ENCODE measurements at places on chromosomes 5 and 9.

GRCh38 chr5:80978772-80979317 lies 18.7 kb downstream of the RASGRF2 start:
- no peak for DNase-seq

- DNase-seq: no peak
These were observed 112.0 kb upstream of the IL12B start for GRCh38 chr5:159442206-159442850.

DNA sequence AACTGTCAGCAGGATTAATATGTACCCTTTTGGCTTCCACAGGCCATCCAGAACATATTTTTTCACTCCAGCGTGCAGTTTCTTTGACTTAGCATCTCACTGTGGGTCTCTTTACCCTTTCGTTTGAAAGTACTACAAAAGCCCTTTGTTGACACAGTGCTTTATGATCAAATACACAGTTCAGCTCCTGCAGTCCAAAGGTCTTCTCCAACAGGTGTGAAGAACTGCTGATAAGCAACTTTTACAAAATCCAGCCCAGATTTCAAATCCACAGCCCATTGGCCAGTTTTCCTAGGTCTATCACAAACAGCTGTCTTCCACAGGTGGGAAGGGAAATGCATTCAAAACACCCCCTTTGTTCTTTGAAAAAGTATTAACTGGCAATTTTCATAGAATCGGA lies 54.8 kb downstream of the MYO10 start:
- no peak for DNase-seq

GRCh38 chr5:72697622-72698021 lies 118.8 kb upstream of the TNPO1 start:
- DNase-seq: no peak

DNA sequence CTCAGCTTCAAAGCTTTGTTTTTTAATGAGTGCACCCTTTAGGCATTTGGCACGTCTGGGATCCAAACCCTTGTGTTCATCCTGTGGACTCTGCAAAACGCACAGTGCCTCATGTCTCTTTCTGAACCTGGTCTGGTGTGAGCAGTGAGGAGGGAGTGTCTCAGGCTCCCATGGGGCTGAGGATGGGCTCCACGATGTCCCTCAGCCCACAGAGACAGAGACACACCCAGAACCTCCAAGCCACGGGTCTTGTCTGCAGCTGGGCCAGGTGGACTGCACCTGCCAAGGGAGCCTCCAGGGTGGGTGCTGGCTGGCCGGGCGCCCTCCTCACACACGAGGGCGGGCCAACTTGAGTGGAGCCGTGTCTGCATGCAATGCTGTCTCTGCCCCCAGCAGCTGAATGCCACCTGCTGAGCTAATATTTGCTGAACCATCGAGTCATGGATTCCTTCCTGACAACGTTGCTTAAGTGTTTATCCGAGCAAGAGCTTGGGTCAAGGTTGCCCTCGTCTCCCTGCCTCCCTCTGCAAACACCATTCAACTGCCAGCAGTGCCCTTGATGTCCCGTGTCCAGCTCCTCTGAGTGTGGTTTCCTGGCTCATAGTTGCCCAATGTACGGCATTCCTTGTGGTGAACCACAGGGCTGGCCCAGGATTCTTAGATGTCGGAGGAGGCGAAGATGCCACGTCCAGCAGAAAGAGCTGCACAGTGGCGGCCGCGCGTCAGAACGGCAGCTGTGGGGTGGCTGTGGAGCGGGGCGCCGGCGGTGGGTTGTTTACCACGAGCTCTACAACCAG lies 31.4 kb upstream of the LPCAT1 start:
- DNase-seq: peak; percentile 49

DNA sequence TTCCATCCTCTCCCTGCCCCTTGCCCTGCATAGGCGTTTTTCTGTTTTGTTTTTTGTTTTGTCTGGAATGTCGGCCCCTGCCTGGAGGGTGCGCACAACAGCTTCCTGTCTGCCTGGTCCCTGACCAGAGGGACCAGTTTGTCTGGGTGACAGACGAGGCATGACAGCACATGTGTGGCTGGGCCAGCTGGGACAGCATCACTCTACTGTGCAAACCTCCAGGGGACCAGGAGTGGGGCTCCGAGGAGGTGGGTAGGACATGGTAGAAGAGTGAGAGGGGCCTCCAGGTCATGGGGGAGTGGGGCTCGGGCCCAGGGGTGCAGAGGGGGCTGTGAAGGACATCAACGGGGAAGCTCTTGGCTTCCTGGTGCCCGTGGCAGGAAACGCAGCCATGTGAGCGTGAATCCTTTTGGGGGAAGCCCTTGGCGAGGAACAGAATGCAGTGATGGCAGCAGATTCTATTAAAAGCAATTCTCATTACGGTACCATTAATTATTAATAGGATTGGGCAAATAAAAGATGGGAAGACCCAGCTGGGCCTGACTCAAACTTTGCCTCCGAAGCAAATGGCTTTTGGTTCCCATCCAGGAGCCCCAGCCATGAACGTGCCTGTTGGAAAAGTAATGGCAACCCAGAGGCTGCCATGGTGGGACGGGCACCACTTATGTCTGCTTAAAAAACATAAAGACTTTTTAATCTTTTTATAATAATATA lies 184.4 kb upstream of the IER5L start:
- no peak for DNase-seq

GRCh38 chr9:105385381-105385985 lies 62.4 kb upstream of the FSD1L start:
- no peak for DNase-seq

DNA sequence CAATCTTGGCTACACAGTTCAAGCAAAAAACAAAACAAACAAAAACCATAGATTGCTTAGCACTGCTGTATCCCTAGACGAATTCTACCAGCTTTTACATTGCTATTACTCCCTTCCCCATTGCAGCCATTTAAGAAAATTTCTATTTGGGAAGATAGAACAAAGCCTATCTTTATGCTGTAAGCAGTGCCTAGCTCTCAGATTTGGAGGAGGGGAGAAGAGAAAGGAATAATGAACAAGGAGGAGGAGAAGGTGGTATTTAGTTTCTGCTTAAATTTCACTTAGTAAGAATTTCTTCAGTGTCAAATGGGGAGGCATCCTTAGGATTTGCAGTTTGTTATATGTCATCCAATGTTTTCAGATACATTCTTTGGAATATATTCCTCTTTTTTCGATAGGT lies 16.2 kb upstream of the TLE1 start:
- no peak for DNase-seq

DNA sequence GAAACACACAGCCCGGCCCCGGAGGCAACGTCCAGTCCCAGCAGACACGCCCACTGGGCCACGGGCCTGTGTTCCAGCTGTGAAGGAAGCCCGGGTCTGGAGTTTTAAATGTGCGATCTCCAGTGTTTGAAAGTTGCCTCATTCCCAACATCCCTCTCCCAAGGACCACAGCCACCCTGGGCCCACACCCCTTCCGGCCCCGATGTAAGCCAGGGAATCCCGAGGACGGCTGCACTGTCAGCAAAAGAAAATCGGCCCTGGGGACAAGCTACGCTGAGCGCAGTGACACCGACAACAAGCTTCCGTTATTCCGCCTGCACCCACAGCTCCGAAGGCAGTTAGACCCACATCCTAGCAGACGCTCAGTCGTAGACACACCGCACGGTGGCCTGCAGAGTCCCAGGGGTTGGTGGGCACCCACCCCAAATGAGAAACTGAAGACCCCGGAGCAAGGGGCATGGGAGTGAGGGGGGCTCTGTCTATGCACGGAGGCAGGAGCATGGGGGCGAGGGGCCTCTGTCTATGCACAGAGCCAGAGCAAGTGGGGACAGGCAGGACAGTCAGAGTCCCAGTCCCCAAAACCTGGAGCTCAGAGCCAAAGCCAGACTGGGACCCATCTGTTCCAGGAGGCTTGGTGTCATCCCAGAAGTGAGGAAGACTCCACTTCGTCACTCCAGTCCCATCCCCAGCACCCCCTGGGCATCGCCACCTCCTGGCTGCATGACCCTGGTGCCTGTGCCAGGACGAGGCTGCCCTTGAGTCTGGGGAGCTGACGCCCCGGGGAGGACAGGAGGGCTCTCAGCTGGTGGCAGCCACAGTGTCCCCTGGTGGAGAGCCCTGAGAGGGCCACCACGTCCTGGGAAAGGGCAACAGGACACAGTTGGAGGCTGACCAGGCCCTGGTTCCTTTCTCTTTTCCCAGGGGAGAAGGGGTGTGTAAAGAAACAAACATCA lies 23.4 kb downstream of the GLT6D1 start:
- DNase-seq: no peak

DNA sequence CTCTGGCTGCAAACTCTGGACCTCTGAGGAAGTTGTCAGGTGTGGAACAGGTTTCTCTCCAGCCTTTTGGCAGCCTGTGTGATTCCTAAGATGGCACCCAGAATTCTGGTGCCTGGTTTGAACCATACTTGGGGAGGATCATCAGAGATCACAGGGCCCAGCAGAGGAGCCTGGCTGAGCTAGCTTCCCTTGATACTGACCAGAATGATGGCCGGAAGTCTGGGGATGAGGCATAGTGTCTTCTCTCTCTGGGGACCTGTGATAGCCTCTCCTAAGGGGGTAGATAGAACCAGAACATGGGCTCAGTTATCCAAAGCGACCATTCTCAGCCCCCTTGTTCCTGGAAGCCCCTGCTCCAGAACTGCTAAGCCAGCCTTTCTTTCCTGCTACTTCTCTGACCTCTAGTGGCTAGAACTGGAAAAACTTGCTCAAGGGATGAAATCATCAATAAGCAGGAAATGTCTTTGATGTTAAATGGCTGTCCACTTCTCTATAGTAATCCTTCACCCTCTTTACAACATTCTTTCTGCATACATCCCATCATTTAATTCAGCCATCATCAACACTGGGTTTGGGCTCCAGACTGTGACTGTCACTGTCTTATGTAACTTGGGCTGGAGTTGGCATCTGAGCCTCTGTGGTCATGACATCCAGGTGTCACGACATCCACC lies 55.1 kb downstream of the C9orf152 start:
- DNase-seq: peak; percentile 45

GRCh38 chr9:3359048-3359692 lies 166.6 kb downstream of the RFX3 start:
- no peak for DNase-seq

GRCh38 chr5:139642891-139643871 lies 5.0 kb upstream of the CXXC5 start:
- DNase-seq: no peak

DNA sequence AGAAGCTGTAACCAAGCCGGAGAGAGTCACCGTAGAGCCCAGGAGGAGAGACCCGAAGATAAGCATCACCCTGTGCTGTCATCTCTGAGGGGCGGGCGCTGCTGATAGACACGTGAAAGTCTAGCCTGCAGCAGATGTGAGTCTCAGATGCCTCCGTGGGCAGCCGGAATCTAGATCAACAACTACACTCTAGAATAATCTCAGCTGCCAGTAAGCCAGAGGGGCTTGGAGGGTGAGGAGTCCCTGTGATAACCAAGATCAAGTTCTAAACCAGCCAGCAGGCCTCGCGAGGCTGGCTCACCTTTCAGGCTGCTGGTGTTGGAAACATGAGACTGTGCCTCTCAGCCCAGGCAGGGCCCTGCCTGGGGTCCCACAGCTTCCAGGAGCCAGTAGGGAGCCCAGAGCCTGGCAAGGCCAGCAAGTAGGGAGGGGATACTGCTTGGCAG lies 54.1 kb downstream of the DAPK1 start:
- no peak for DNase-seq

GRCh38 chr9:112520656-112521055 lies 34.0 kb downstream of the KIAA1958 start:
- DNase-seq: no peak

- no peak for DNase-seq
These were observed 651.9 kb downstream of the DTWD2 start for GRCh38 chr5:118336468-118336867.

DNA sequence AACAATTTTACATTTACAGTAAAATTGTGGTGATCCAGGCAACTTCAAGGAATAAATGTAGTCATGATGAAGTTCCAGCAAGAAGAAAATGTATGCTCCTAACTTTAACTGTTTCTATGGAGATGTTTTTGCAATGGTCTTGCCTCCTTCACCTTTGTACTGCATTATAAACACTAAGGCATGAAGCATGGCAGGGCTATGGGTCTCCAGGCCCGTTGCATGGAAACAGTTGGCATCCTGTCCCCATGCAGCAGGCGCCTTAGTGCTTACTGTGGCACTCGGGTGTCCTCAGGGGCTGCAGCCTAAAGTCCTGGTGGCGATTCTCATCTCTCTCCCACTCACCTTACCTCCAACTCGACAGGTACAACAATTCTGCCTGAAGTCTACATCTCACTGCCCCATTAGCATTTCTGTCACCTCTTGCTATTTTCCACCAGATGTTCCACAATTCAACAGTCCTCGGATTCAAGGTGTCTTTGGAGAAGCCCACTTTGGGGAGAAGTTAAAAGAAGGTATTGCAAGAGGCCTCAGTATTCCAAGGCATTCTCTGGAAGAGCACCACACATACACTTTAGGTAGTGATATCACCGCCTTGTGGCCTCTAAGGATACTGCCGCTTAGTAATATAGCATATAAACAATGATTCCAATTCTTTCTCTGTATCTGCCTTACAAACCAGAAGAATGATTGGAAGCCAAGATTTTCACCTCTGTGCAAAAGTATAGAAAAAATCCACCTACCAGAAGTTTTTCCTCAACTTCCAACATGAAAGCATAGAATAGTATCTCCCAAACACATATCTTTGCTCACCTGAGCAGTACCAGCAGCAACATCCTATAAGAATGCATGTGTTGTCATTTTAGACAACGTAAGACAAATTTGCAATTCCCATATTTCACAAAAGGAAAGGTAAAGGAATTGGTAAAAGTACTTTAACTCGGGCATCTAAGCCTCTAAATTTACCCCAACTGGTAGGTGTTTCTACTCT lies 5.1 kb downstream of the LIFR start:
- DNase-seq: peak; percentile 32

GRCh38 chr9:116027951-116028350 lies 125.6 kb upstream of the PAPPA start:
- DNase-seq: no peak

DNA sequence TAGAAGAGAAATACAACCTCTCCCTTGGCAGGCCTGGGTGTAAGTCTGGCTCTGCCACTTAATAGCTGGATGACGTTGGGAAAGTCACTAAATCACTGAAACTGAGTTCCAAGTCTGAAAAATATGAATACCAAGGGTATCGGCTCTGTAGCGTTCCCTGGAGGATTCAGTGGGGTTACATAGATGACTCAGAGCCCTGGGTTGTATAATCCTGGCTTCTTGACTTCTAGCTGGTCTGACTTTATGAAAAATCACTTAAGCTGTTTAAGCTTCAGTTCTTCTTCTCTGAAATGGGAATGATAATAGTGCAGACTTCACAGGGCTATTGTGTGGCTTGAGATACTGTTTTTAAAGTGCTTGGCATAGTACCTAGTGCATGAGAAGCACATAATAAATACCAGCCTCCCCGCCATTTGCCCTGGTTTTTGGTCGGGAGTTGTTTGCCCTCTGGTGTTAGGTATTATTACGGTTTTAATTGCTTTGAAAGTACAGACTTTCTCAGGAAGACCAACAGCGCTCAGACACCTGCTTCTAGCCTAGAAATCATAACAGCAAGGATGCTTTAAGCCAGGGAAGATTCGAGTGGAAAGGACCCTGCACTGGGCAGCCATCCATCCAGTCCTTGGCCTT lies 43.0 kb downstream of the CYFIP2 start:
- no peak for DNase-seq

- no peak for DNase-seq
These were observed 298.3 kb downstream of the CDK5RAP2 start for GRCh38 chr9:120281665-120282064.

GRCh38 chr5:1780614-1780930 lies 19.1 kb downstream of the MRPL36 start:
- no peak for DNase-seq
